ENCODE measurements at places on chromosomes 2 and 18. TPM values are rescaled to one million over a fixed set of nuclear protein-coding genes. Genes with fewer than 3 reads are reported as not detected.
A peak's percentile ranks its signal among the peaks of the same experiment; 100 is the strongest.

GRCh38 chr2:178241844-178242551 lies 47.7 kb downstream of the OSBPL6 start:
- H3K27me3 ChIP-seq, result peaks cover 10% of the 10 kb centered on the region
- H3K4me1 ChIP-seq, result no peaks in the 10 kb centered on the region
- no peak overlapping the region for H3K27ac ChIP-seq

- peaks cover 5% of the 10 kb centered on the region for H3K4me1 ChIP-seq
- no peak overlapping the region for H3K4me3 ChIP-seq
- peak overlapping the region; percentile 21 for H3K27ac ChIP-seq
- H3K27me3 ChIP-seq, result no peaks in the 10 kb centered on the region
Measured at GRCh38 chr2:174138161-174138560, 110.2 kb downstream of the OLA1 start.

- no peak overlapping the region for H3K27ac ChIP-seq
- peaks cover 3% of the 10 kb centered on the region for H3K4me1 ChIP-seq
- H3K4me3 ChIP-seq, result no peak overlapping the region
Measured at GRCh38 chr18:670522-670921, 13.1 kb downstream of the TYMS start.

The PASK gene
- 62.9 TPM for total RNA-seq

- DNase-seq, result no peak
- no peaks in the 10 kb centered on the region for H3K4me1 ChIP-seq
- H3K27ac ChIP-seq, result no peak overlapping the region
- peaks cover 16% of the 10 kb centered on the region for H3K27me3 ChIP-seq
Measured at GRCh38 chr2:158412206-158412605, 44.3 kb downstream of the CCDC148 start.

DNA sequence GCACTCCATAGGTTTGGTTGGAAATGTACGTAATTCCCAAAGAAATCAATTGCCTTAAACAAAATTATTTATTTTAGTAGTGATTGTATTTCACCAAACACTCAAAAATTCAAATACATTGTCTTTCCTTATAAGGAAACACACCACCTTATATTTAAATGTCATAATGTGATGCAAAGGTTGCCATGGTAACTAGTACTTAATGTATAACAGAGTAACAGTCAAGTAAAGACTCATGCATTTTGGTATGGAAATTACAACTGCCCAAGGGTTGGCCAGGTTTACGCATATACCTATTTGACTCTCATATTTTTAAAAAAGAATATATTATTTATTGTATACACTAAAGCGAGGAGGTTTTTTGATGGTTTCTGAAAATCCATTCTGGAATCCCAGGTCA lies 231.2 kb downstream of the TCF4 start:
- no peaks in the 10 kb centered on the region for H3K36me3 ChIP-seq
- H3K4me3 ChIP-seq, result no peak overlapping the region
- peaks cover 6% of the 10 kb centered on the region for H3K27me3 ChIP-seq
- no peak overlapping the region for H3K27ac ChIP-seq

DNA sequence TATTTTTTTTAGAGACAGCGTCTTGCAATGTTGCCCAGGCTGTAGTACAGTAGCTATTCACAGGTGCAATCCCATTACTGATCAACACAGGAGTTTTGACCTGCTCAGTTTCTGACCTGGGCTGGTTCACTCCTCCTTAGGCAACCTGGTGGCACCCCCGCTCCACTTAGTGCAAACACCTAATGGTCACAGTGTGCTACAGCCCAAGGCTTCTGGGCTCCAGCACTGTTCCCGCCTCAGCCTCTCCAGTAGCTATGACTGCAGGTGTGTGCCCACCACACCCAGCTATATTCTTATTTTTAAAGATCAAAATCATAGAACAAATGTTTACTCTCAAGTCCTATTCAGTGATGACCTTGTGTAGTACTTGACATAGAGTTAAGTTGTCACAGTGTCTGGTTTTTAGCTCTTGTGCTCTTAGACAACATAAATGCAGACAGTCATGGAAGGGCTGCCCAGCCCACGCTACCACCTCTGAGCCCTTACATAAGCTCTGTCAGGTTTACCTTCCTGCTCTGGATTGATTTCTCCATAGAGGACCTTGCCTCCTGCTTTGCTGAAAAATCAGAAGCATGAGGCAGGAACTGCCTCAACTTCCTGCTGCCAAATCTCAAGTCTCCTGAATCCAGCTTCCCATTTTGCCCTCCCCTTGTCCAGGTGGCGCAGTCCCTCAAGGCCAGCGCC lies 82.2 kb upstream of the SLC1A4 start:
- H3K27me3 ChIP-seq, result peaks cover 3% of the 10 kb centered on the region
- H3K4me3 ChIP-seq, result no peak overlapping the region
- peaks cover 11% of the 10 kb centered on the region for H3K4me1 ChIP-seq
- no peaks in the 10 kb centered on the region for H3K36me3 ChIP-seq
- DNase-seq, result no peak
- no peak overlapping the region for H3K27ac ChIP-seq

- no peak overlapping the region for H3K27ac ChIP-seq
- no peaks in the 10 kb centered on the region for H3K36me3 ChIP-seq
- peaks cover 3% of the 10 kb centered on the region for H3K27me3 ChIP-seq
- peak; percentile 37 for DNase-seq
- H3K4me1 ChIP-seq, result peaks cover 26% of the 10 kb centered on the region
Measured at GRCh38 chr2:15145919-15146318, 415.2 kb downstream of the NBAS start.

- no peaks in the 10 kb centered on the region for H3K36me3 ChIP-seq
- DNase-seq, result no peak
- no peaks in the 10 kb centered on the region for H3K27me3 ChIP-seq
- H3K27ac ChIP-seq, result no peak overlapping the region
- H3K4me1 ChIP-seq, result no peaks in the 10 kb centered on the region
Measured at GRCh38 chr18:28511413-28511821, 334.5 kb upstream of the CDH2 start.

GRCh38 chr2:239411549-239412319 lies 10.9 kb upstream of the HDAC4 start:
- peaks cover 15% of the 10 kb centered on the region for H3K4me1 ChIP-seq
- H3K36me3 ChIP-seq, result peaks cover 2% of the 10 kb centered on the region
- no peak overlapping the region for H3K27ac ChIP-seq
- no peaks in the 10 kb centered on the region for H3K27me3 ChIP-seq

GRCh38 chr2:22737144-22737543 lies 647.8 kb upstream of the KLHL29 start:
- DNase-seq, result no peak
- no peaks in the 10 kb centered on the region for H3K4me1 ChIP-seq
- no peaks in the 10 kb centered on the region for H3K36me3 ChIP-seq
- H3K27ac ChIP-seq, result no peak overlapping the region
- H3K4me3 ChIP-seq, result no peak overlapping the region
- H3K27me3 ChIP-seq, result no peaks in the 10 kb centered on the region

DNA sequence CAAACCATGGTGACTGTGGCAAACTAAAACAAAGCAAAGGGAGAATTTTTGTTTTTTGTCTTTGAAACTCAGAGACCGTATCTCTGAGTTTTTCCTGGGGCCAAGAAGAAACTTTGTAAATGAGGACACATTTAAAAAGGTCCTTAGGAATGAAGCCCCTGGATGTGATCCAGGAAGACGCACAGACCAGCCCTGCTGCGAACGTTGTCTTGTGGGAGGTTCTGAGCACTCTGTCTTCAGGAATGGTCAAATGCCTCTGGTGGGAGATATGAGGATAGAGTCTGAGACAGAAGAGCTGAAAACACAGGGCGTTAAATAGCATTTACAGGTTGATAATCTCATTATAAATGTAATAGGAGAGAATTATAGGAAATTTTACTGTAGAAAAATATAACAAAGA lies 893.5 kb upstream of the KLHL29 start:
- no peaks in the 10 kb centered on the region for H3K27me3 ChIP-seq
- no peaks in the 10 kb centered on the region for H3K4me1 ChIP-seq
- DNase-seq, result no peak

The RESP18 gene
- not detected for total RNA-seq

GRCh38 chr2:124874676-124875075 lies 849.6 kb downstream of the CNTNAP5 start:
- H3K36me3 ChIP-seq, result no peaks in the 10 kb centered on the region
- no peak overlapping the region for H3K27ac ChIP-seq
- DNase-seq, result no peak

DNA sequence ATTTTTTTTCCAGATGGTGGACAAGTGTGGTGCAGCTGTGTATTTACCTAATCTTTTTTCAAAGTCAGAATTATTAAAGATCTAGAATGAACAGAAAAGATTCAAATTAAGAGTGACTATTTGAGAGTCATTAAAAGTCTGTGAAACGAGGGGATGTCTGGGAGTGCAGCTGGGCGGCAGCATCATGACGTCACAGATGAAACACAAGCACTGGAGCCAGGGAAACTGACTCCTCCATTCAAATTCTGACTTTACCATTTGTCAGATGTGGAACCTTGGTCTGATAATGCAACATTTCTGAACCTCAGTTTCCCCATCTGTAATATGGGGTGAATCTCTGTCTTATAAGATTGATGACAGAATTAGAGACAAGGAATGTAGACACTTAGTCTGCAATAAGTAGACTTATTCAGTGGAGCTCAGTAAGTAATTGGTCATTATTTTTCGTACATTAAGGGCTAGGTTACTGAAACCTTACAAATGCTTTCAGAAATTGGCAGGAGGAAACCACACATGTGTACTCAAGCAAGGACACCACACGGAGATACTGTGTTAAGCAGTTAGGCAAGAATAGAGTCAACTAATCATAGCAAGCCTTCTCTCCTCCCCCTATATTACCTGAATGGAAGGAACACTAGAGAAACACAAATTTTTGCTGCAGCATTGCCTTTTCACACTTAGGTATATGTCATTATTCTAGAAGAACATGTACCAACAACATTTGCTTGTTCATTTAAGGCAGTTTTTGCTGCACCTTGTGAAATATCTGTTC lies 27.8 kb upstream of the CXXC1 start:
- H3K27ac ChIP-seq, result no peak overlapping the region
- peaks cover 5% of the 10 kb centered on the region for H3K27me3 ChIP-seq
- H3K4me1 ChIP-seq, result no peaks in the 10 kb centered on the region
- H3K36me3 ChIP-seq, result no peaks in the 10 kb centered on the region
- H3K4me3 ChIP-seq, result no peak overlapping the region

GRCh38 chr2:151459358-151459757 lies 49.7 kb downstream of the RIF1 start:
- peaks cover 58% of the 10 kb centered on the region for H3K36me3 ChIP-seq
- no peak overlapping the region for H3K4me3 ChIP-seq
- no peaks in the 10 kb centered on the region for H3K27me3 ChIP-seq
- H3K4me1 ChIP-seq, result no peaks in the 10 kb centered on the region

The IL1R2 gene
- total RNA-seq, result 21.4 TPM

- DNase-seq, result no peak
- H3K27me3 ChIP-seq, result no peaks in the 10 kb centered on the region
- H3K27ac ChIP-seq, result no peak overlapping the region
- H3K4me1 ChIP-seq, result peaks cover 63% of the 10 kb centered on the region
- no peak overlapping the region for H3K4me3 ChIP-seq
Measured at GRCh38 chr2:55006306-55006705, 43.9 kb downstream of the RTN4 start.

DNA sequence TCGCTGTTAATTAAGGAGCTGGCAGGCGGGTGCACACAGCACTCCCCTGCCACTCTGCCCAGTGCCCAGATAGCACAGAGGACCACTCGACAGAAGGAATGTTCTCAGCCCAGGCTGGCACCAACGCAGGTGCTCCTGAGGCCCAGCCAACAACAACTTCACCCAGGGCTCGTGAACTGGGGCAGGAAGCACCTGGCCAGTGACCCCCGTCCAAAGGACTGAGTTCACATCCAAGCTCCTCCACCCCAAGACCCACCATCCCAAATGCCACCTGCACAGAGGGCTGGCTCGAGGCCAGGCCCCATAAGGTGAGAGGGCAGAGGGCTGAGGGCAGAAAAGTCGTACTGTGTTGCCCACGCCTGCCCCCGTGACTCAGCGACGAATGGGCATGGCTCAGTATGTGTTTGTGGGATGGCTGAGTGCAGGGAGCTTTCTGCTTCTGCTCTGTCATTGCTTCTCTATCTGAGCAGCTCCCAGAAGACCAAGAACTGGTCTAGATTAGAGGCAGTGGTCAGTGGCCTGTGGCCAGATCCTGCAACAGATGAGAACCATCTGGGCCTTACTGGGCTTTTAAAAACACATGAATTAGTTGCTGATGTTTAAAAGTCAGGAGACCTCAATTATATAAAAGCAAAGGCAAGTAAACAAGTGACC lies 68.4 kb downstream of the POLR1A start:
- peaks cover 81% of the 10 kb centered on the region for H3K4me1 ChIP-seq
- peak; percentile 82 for DNase-seq
- H3K27ac ChIP-seq, result peak overlapping the region; percentile 97
- peaks cover 81% of the 10 kb centered on the region for H3K36me3 ChIP-seq

GRCh38 chr2:143881246-143881645 lies 638.7 kb downstream of the ZEB2 start:
- no peak overlapping the region for H3K27ac ChIP-seq
- no peak overlapping the region for H3K4me3 ChIP-seq
- DNase-seq, result no peak
- H3K4me1 ChIP-seq, result peaks cover 6% of the 10 kb centered on the region
- H3K27me3 ChIP-seq, result peaks cover 4% of the 10 kb centered on the region

DNA sequence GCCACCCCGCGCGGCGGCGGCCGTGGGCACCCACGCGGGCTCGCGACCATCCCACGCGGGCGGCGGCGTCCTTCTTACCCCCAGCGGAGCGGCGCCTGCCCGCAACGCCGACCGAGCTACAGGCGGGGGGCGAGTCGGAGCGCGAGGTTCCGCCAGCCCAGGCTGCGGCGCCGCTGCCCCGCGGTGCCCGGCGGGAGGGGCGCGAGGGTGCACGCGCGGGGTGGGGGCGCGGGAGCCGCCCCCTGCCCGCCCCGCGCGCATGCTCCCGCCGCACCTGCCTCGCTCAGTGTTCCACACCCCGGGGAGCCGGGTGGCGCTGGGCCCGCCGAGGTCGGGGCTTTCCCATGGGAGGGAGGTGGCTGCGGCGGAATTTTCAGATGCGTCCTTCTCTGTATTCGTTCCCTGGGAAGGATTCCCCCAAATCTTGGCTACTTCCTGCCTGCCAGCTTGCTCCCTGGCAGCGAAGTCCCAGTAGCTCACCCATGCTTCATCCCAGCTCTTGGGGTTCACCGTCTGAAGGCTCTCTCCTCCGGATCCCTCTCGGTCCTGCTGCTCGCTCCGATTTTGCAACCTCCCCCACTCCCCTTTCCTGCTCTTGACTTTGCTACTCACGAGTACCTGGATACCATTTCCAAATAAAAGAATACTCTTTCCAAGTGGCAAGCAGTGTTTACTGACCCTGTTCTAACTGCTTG lies at the start of gene L3MBTL4:
Gene L3MBTL4, minus strand, starts transcription at position 189 of the 695 bp plus-strand sequence. CDS start 103,286 bp downstream, outside the sequence.
- peaks cover 34% of the 10 kb centered on the region for H3K27me3 ChIP-seq
- peaks cover 8% of the 10 kb centered on the region for H3K4me1 ChIP-seq
- DNase-seq, result peak; percentile 26
- H3K36me3 ChIP-seq, result peaks cover 5% of the 10 kb centered on the region
- no peak within 1 kb of the TSS for H3K27ac ChIP-seq
